Activated naive CD4-positive, alpha-beta T cell treated with anti-CD3 and anti-CD28 coated beads, Interleukin-2, amount 10 ng/mL, durations not matched to agents 7 days and 5 days (primary cell): ENCODE measurements at places on chromosomes 4 and X.

DNA sequence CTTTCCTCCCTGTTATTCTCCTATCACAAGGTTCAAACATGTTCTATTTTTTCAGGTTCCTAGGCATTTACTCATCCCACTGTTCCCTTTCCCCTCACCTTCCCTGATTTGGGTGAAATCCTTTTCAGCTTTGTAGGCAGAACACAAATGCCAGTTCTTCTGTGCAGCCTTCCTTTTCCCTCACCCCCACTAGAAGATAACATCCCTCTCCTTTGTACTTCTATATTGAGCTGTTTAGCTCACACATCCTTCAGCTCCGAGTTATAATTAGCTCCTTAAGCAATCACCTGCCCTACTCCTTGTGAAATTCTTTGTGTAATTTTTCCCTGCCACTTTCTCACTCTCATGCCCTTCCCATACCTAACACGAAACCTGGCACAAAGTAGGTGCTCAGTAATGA is 240.9 kb downstream of the AR start:
- no peak for DNase-seq

- no peak for DNase-seq
These were observed 41.0 kb upstream of the DMD start for GRCh38 chrX:33252306-33252825.

- DNase-seq, result no peak
These were observed 29.4 kb downstream of the UVSSA start for GRCh38 chr4:1376391-1376840.

DNA sequence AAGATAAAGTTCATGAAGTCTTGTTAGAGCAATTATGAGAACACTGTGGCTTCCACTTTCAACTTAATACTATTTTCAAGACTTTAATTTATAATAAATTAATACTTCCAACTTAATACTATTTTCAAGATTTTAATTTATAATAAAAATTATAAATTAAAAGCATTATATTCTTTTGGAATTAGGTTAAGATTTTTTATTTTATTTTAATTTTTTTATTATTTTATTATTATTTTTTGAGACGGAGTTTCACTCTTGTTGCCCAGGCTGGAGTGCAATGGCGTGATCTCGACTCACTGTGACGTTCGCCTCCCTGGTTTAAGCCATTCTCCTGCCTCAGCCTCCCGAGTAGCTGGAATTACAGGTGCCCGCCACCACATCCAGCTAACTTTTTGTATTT is 126.0 kb upstream of the GUCY1A1 start:
- no peak for DNase-seq

GRCh38 chr4:138259271-138259670 is 17.1 kb upstream of the SLC7A11 start:
- DNase-seq, result no peak

- DNase-seq, result no peak
These were observed at the start of gene TCEAL7 for GRCh38 chrX:103329991-103330390. Gene TCEAL7 (plus strand): TSS chrX:103330239. CDS start chrX:103331404, 1,165 bp downstream.

GRCh38 chr4:135538698-135539097 is 1337.1 kb upstream of the PABPC4L start:
- DNase-seq, result no peak

- DNase-seq, result no peak
These were observed 175.4 kb upstream of the MBNL3 start for GRCh38 chrX:132664273-132664672.

GRCh38 chrX:66012094-66012534 is 27.8 kb downstream of the VSIG4 start:
- peak; percentile 43 for DNase-seq

DNA sequence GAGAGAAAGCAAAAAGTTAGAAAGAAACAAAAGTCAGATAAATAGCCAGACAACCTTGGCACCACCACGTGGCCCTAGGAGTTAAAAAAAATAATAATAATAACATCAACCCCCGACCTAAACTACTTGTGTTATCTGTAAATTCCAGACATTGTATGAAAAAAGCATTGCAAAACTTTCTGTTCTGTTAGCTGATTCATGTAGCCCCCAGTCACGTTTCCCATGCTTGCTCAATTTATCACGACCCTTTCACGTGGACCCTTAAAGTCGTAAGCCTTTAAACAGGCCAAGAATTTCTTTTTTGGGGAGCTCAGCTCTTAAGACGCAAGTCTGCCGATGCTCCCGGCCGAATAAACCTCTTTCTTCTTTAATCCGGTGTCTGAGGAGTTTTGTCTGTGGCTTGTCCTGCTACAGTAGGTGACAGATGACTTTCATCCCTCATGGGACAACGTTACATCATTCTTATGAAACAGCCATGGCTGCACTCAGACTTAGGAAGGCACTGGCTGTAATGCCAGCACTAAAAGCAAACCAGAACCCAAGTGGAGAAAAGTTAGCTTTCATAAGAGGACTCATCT is 520 bp downstream of the ACOX3 start:
- peak; percentile 45 for DNase-seq

- DNase-seq, result no peak
These were observed 41.5 kb downstream of the GPM6A start for GRCh38 chr4:175770555-175770954.

- DNase-seq, result no peak
These were observed 9.6 kb downstream of the CA5B start for GRCh38 chrX:15747626-15748173.

DNA sequence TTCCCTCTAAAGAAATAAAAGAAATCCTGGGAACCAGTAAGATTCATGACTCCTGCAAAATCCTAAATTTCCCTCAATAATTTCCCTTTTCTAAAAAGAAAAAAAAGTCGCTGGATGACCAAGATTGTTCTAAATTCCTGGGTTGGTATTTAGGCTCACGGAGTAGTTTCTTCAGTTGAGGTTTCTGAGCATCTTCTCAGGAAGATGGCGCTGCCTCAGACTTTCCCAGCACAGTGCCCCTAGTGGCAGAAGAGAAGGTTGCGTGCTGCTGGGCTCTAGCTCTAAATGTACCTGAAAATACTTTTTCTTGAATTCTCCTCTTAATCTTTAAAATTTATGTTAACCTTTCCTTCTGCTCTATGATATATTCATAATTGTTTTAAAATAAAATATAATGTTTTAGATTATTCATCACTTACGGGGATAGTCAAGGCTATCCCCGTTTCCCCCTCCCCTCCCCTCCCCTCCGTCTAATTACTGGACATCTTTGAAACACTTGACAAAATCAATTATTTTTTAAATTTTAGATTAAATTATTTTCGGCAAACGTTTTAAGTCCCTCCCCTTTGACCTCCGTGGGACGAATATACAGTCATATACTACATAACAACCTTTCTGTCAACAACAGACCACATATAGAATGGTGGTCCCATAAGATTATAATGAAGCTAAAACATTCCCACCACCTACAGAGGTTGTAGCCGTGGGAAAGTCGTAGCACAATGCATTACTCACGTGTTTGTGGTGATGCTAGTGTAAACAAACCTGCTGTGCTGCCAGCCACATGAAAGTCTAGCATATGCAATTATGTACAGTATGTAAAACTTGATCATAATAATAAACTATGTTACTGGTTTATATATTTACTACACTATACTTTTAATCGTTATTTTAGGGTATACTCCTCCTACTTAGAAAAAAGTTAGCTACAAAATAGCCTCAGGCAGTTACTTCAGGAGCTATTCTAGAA is 41.0 kb upstream of the GATB start:
- peak; percentile 66 for DNase-seq

GRCh38 chr4:133808151-133808550 is 393.4 kb downstream of the PABPC4L start:
- DNase-seq, result no peak

DNA sequence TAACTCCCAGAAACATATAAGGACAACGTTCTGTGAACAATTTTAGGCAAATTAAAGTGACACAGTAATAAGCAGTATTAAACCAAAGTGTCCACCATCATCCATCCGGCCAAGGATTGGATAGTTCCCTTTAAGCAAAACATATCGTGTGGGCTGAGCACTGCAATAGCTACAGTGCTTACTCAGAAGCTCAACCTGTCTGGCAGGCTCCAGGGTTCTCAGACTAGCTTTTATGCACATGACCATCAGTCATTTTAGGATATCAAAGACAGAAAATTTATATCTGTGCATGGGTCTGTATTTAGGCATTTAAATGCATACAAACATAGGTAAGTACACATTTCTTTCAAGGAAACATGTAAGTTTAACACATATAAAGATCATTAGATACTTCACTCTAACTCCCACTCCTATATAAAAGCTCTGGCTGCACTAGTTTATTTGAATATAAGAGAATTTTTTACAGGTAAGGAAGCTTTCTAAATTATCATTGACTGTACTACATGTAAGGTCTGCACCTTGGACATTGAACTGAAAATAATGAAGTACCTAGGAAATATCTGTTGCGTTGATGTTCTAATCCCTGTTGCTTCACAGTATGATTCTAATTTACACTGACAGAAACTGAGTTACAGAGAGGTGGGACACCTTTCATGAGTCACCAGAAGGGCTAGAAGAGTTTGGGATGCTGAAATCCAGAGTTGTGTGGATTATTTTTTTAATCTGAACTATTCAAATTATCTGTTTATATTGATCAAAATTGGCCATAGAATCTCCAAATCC is 67.6 kb downstream of the ELOVL6 start:
- DNase-seq, result no peak

GRCh38 chr4:2263926-2264321 is 2.0 kb upstream of the MXD4 start:
- DNase-seq, result no peak

GRCh38 chr4:117385526-117385925 is 300.1 kb upstream of the TRAM1L1 start:
- no peak for DNase-seq

- DNase-seq, result no peak
These were observed 201.3 kb upstream of the GNPDA2 start for GRCh38 chr4:44927399-44928380.

- DNase-seq, result no peak
These were observed 22.9 kb downstream of the CCDC149 start for GRCh38 chr4:24889991-24890390.

DNA sequence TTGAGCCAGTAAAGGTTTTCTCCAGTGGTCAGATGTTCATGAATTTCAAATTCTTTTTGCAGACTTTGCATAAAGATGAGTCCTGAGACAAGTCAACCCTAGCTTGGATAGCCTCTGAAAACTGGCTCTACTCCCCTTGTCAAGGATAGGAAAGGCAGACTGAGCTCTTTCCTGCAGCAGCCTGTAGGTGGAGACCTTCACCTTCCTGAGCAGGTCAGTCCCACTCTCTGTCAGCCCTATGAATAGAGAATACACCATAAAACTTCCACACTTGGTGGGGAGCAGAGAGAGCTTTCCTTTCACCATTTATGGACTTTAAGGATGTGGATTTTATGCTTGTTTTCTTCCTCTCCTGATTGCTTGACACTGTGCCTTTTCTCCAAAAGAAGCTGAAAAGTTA is 41.9 kb downstream of the PCDH19 start:
- no peak for DNase-seq

DNA sequence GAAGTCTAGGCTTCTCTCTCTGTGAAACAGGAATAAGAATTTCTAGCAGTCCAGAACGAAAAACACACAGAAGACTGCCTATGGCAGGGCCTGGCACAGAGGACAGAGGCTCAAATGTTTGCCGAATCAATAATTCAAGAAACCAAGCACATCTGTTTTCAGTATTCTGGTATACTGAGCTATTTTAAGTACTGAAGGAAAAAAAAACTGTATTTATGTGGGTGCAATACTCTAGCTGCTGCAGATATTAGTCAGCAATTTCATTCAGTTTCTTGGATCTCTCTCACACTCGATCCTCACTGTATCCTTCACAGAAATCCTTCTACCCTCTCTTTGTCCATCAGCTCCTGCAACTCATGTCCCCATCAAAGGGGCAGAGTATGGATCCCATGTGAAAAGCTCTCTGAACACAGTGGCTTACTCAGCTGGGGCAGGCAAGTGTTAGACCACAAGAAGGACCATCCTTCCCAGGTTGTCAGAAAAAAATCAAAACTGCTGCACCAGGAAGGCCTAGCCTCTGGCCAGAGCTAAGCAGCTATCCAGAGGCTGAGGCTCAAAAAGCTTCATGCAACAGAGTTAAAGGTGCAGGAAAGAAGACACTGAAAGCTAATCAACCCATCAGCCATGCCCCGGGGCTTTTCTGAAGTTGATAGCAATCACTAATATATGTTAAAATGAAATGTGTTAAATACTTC is 9.1 kb upstream of the USO1 start:
- no peak for DNase-seq

DNA sequence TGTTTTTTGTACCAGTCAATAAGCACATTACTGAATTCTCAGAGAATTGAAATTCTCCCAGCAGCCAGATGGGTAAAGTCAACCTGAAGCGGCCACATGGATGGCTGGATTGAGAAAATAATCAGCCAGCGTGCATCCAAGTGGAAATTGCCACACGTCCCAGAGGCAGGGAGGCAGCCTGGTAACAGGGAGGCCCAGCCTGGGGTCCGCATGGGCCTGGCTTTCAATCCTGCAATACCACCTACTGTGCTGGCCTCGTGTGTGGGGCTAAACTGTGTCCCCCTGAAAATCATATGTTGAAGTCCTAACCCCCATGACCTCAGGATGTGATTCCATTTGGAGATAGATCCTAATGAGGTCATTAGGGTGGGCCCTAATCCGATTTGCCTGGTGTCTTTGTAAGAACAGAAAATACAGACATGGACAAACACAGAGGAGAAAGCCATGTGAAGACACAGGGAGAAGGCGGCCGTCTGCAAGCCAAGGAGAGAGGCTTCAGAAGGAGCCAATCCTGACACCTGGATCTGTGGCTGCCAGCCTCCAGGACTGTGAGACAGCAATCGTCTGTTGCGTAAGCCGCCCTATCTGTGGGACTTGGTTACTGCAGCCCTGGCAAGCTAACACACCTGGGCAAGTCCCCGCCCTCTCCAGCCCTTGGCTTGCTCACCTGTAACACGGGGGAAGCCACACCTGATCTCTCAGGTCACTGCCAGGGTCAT is 90.3 kb downstream of the JAKMIP1 start:
- no peak for DNase-seq

GRCh38 chr4:40723728-40724127 is 26.0 kb upstream of the NSUN7 start:
- DNase-seq, result no peak

DNA sequence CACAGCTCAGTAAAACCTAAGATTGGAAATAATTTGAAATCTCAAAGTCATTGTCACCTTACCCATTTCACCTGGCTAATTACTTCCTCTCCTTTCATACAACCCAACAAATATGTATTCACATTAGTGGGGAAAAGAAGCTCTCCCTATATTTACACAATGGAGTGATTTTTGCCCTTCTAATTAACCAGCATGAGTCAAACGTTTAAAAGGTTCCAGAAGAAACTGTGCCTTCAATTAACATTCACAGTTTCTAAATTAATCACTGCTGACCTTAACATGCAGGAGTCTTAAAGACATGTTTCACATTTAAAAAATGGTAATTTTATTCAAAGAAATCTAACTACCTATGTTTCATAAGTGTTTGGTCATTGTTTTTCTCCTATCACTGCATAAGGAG is 254.6 kb downstream of the CBLL2 start:
- no peak for DNase-seq

GRCh38 chr4:84855774-84856173 is 110.7 kb downstream of the WDFY3 start:
- DNase-seq, result no peak

- DNase-seq, result no peak
These were observed 15.4 kb downstream of the NHS start for GRCh38 chrX:17390419-17390850.

GRCh38 chr4:88297725-88298454 is 13.5 kb upstream of the PPM1K start:
- DNase-seq, result no peak
